ENCODE measurements at places on chromosomes 12 and 14. TPM values are rescaled to one million over a fixed set of nuclear protein-coding genes. Genes with fewer than 3 reads are reported as not detected.

The LRRIQ1 gene
- 3.2 TPM for total RNA-seq

The CDKN1B gene
- 45.0 TPM for total RNA-seq

The AQP2 gene
- total RNA-seq = not detected

The LRTM2 gene
- not detected for total RNA-seq

The SNRPF gene
- total RNA-seq = 5.6 TPM

The CIDEB gene
- 1.0 TPM for total RNA-seq

The TMED8 gene
- 2.2 TPM for total RNA-seq

The ADCY6 gene
- 76.6 TPM for total RNA-seq

The KLHL33 gene
- total RNA-seq = not detected

The L2HGDH gene
- 8.9 TPM for total RNA-seq

The MMP19 gene
- not detected for total RNA-seq

The KCNA5 gene
- total RNA-seq = not detected

The SOCS4 gene
- 4.7 TPM for total RNA-seq

The MARCHF9 gene
- total RNA-seq = 8.0 TPM

The PFKM gene
- total RNA-seq = 193 TPM

The OTUB2 gene
- 3.2 TPM for total RNA-seq

The GDF3 gene
- total RNA-seq = not detected

The KRT75 gene
- not detected for total RNA-seq

The TAS2R9 gene
- total RNA-seq = not detected

The KRT7 gene
- 152 TPM for total RNA-seq

Measured in Caki2 (cell line).